ENCODE measurements at places on chromosomes 3 and 15.

DNA sequence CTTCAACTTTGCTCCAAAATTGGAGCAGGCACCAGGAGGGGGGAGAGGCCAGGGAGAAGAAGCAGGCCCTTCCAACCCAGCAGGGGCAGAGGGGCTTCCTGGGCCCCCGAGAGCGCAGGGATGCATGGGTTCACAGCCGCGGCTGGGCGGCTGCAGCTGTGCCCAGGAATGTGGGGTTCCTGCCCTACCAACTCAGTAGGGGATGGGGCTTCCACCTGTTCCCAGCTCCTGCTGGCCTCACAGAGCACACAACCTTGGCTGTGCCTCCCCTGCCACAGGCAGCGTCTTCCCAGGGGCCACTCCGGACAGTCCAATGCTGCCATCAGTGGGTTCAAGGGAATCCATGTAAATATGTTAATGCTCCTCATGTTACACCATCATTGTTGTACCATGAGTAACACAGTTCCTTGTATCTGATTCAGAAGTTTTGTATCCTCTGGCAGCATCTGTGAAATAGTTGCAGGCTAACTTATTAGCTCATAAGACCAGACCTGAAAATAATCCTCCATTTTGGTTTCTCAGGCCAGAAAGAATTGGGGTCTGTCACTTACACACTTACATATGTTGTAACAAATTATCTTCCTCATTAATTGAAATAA is 12.1 kb upstream of the SIAH2 start:
- DNase-seq, result no peak

DNA sequence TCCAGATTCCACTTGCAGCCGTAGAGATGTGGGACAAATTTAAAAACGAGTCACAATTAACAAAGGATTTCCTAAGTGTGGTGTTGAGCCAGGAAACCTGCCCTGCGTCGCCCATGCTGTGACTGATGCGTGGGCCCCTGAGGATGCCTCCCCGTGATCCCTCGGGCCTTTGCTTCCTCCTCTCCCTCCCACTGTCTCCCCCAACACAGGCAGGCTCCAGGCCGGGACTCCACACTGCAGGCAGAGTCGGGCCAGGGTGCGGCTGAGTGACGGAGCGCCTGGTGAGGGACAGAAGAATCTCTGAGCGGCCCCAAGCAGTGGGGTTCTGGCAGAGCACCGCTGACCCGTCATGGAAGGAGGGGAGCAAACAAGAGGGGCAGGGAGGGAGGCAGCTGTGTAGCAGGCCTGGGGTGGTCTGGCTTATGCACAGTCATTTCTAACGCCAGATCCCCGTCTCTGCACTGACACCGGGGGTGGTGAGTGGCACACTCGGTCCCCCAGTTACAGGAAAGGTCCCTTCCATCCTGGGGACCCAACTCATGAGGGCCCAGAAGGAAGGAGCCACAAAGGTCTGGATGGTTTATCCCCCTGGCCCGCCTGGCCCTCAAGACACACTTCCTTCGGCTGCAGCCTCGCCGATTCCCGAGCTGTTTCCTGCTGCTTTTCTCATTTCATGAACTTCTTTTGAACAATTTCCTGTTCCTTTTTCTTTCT is 91.0 kb downstream of the XXYLT1 start:
- no peak for DNase-seq

DNA sequence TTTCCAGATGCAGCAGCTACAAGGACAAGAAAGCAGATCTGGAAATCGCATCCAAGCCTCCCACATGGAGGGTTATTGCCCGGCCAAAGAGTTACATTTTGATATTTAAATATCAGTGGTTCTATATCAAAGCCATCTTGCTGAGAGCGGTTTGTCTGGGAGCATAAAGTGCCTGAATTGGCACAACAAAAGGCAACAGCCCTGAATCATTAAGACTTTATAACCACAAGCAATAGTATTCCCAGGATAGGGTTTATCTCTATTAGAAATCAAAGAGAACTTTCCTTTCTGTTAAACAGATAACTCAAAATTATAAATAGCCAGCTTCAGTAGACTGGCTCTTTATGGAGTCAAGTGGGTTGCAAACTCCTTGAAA is 564.7 kb downstream of the ROBO1 start:
- DNase-seq, result no peak

GRCh38 chr3:174767853-174768382 is 91.2 kb upstream of the NAALADL2 start:
- DNase-seq, result no peak

DNA sequence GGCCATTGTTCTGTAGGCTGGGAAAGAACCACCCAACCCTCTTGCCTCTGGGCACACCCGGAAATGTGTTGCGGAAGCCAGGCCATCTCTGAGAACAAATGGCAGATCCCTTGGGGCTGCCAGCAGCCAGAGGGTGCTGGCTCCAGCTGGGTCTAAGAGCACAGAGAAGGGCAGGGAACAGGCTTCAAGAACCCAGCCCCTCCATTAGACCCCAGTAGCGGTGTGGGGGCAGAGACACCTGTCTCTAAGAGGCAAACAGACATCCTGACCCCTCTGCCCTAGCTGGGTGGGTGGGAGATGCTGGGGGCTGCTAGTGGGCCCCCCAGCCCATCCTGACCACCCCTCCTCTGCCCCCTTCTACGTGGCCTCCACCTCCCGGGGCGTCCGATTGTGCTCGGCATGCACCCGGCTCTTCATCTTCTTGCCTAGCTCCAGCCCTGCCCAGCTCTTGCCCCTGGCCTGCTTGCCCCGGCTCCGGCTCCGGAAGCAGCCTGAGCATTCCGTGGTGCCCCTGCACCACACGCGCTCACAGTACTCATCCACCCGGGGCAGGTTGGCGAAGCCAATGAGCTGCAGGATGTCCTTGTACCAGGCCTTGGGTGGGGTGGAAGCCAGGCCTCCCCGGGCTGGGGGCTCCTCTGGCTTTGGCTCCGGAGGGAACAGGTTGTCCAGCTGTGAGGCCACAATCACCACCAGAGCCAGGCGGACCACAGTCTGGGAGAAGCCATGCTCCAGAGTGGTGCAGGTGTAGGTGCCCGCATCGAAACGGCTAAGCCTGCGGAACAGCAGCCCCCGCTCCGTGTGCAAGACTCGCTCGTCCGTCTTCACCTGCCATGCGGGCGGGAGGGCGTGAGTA is 9.4 kb downstream of the SEMA3G start:
- DNase-seq, result no peak

DNA sequence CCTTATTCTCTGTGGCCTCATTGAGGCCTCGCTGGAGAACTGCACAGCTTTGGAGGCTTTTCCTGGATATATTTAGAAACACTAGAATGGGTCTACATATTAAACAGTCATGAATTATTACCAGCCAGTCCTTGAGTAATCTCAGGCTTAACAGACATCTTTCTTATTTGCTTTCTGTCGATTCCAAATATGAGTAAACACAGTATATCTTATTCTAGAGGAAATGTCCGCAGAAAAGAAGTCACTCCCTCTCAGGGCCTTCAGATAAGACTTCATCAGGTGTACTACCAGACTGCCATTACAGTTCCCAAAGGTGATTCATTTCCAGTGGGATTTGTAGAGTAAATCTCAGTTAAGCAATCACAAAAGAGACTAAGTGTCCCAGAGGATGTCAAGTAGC is 310.7 kb downstream of the RBMS3 start:
- DNase-seq, result no peak

DNA sequence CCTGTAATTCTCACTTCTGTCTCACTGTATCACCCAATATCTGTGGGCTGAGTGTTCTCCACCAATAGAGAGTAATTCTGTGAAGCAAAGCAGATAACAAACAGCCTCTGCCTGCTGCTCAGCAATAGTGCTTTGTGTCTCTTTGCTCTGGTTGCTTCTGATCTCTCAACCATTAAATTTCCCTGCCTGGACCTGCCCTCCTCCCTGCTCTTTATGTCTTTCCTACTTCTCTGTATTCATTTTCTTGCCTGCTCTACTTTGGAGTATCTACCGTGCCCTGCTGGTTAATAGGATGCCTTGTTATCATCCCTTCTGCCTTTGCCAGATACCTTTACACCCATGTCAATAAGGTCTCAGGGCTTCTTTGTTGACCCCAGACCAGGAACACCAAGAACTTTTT is 102.9 kb upstream of the CGNL1 start:
- no peak for DNase-seq

DNA sequence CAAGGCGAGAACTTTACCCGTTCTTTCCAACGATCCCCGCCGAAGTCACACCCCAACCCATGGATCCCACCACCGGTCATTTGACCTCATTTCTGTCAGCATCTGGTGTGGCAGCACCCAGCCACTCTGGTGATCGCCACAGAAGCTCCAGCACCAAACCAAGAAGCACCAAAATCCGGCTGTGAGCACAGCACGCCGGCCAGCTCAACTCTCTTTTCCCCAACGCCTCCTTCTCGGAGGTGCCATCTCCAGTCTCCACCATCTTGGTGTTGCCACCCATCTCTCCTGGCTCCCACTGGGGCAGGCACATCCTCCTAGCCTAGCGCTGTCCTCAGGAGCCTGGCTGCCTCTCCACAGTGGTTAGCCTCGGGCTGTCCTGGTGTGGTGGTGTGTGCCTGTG is 6.5 kb downstream of the MUC4 start:
- DNase-seq, result no peak

GRCh38 chr3:134366221-134366927 is 7.9 kb downstream of the AMOTL2 start:
- DNase-seq, result no peak

GRCh38 chr3:77869423-77869822 is 829.5 kb downstream of the ROBO2 start:
- DNase-seq, result no peak

- DNase-seq, result no peak
Observed at GRCh38 chr3:52827441-52827840, 3.0 kb downstream of the ITIH4 start.

DNA sequence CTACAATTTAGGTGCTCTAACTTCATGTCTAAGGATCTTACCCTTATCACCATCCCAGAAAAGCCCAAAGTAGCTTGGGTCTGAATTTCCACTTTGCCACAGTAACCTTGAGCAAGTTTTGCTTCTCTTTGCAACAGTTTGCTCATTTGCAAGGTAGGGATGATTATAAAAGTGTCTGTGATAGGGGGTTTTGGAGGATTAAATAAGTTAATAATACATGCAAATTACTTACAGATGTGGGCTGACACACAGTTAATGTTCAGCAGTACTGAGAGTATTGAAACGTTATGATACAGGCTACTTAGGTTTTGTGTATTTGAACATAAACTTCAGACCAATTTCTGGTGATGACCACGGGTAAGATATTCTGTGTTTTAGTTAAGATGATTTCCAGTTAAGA is 444.7 kb upstream of the TPRG1 start:
- DNase-seq, result no peak

- no peak for DNase-seq
Observed at GRCh38 chr15:66080717-66081398, 172.7 kb downstream of the MEGF11 start.

DNA sequence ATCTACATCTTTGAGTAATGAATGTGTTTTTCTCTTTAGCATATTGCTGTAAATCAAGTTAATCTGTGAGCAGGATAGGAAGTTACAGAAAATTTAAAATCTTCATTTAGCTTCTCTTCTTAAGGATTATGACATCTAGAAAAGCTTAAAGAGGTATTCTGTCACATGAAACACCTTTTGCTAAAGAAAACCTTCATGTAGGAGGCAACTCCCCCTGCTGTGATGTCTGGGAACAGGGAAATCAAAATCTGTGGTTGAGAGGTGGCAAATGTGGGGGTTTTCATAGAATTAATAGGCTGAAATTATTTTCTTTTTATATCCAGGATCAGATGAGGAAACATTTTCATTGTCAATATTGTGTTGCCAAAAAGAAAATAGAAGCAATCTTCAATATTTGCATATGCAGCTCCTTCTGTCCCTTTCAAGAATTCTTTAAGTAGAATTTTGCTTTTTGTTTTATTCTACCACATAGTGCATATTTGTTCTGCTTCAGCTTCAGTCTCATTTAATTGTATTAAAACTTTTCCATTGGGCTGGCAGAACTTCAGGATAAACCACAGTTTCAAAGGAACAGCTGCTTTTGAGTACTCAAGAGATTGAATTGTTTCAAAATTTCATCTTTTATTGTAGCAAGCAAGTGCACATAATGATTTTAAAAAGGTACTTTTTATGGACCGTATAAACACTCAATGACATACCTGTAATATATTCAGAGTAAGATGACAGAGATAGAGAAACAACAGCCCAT is 128.4 kb downstream of the RAP2B start:
- DNase-seq, result no peak

- DNase-seq, result no peak
Observed at GRCh38 chr3:30964612-30965011, 70.2 kb upstream of the GADL1 start.

DNA sequence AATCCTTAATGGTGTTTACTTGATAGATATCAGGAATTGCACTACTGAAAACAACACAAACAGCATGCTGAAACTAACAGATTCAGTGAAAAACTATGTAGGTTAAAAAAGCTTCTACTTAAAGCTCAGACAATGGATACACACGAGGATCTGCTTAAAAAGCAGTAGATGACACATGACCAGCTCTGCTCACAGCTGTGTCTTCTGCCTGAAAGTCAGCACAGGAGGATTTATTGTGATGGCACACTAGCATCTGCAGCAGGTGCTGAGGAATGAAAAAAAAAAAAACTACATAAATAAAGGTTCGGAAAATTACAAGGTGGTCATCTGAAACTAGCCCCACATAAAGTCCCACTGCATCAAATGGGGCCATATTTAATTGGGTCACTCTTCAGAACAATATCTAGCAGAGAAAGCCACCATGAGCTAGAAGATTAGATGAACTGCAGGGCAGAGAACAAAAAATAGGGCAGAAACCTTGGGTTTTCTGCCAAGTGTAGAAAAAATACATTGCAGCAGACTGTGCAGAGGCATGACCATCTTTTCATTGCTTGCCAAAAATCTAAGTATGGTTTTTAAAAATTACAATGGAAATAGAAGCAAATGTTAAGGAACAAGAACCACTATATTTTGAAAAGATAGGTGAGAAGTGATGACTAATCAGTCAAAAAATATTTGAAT is 13.2 kb upstream of the GOLM2 start:
- DNase-seq, result no peak

- no peak for DNase-seq
Observed at GRCh38 chr3:15465876-15466585, 38.6 kb downstream of the EAF1 start.

GRCh38 chr3:23076437-23076836 is 126.7 kb upstream of the UBE2E2 start:
- DNase-seq, result no peak

DNA sequence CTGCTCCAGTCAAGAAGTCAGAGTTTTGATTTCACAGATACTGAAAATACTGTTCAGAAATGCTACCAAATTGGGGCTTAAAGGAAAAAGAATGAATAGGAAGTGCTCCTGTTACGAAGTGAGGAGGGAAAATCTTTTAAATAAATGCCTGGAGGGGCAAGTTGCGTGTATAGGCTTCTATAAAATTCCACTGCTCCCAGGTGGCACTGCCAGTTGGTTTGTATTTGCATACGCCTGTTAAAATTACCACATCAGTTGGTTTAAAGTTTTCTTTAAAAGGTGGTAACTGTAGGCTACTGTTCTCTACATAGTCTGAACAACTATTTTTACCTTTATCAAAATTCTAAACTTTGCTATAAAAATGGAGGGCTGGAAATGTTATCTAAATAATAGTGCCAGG is 123.5 kb downstream of the DLG1 start:
- DNase-seq, result no peak

DNA sequence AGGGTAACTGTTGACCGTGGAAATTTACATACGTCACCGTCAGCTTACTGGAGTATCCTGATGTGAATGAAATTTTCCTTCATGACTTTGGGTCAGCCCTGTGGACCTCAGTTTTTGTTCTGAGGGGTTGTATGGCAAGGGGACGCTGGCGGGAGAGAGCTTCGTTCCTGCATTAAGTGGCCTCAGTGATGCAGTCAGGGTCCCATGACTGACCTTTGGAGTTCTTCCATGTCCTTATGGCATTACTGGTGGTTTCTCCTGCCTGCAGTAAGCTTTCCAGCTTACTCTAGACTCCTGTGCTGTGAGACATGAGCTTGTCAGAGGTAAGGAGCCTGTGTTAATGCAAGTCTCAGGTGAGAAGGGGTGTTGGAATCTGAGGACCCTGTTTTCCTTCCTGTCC is 1.8 kb downstream of the CD276 start:
- DNase-seq, result no peak
